ENCODE measurements at places on chromosomes 16 and 17. TPM values are rescaled to one million over a fixed set of nuclear protein-coding genes. Genes with fewer than 3 reads are reported as not detected.

DNA sequence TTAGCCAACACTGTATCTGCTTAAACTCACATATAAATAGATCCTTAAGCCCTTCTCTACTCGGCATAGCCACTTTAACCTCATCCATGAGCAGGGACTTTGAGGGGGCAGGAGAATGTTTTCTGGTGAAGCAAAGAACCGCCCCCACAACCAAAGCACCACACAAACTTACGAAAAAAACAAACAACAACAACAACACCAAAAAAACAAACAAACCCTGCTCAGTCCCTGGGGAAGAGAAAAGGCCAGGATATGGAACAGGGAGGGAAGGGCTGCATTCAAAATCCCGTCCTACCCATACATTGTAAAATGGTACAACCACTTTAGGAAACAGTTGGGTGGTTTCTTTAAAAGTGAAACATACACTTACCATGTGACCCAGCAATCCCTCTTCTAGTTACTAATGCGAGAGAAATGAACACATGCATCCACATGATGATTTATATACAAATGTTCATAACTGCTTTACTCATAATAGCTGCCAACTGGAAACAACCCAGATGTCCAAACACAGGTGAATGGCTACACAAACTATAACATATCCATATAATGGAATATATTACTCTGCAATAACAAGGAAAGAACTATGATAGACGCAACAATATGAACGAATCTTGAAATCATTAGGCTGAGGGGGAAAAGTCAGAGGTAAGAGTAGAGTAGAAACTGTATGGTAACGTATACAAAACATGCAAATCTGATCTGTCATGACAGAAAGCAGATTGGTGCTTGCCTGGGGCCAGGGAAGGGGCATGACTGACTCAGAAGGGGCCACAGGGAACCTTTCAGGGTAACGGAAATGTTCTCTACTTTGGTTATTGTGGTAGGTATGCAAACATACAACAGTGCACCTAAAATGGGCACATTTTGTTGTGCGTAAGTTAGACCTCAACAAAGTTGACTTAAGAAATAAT, 37.7 kb upstream of the TOB1 start:
- DNase-seq = no peak

The KRTAP2-2 gene
- total RNA-seq = not detected

DNA sequence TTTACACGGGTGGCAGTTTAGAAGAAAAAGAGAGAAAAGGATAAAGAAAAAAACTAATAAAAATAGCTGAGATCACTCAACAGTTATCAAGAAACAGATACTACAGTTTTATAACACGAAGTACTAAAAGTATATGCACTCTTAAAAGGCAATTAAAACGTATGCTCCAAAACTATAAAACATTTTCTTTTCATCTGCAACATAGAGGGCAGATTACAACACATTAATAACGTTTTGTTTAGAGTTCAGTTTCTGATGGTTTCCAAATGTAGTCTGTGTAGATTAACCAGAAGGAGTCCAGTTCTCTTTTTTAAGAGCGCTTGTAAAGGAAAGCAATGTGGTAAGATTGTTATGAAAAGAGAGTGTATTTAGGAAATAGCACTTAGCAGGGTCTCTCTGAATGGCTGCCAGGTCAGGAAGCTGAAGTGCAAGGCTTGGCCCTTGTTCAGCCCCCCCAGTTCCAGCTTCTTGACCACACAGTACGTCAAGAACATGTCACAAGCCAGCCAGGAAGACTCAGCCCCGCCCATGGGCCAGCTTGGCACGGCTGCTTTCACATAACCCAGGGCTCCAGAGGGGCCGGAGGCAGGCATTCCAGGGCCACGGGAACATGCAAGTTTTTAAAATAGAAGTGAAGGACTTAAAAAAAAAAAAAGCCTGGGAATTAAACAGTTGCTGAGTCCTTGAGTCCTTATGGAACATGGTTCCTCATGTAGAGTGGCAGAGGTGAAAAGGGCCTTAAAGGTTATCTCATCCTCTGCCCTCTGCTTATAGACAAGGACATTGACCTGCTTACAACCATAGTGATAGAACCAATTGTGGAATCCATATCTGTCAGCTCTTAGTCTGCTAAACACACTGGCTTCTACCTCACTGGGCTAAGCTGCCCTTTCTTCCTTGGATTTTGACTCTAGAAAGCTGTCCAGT, 147.4 kb upstream of the TBX2 start:
- peak; percentile 84 for DNase-seq

The SPIRE2 gene
- 190 TPM for total RNA-seq
